ENCODE measurements at places on chromosomes 16 and 17.

GRCh38 chr16:84740596-84741116 is 40.9 kb downstream of the USP10 start:
- no peak for DNase-seq

DNA sequence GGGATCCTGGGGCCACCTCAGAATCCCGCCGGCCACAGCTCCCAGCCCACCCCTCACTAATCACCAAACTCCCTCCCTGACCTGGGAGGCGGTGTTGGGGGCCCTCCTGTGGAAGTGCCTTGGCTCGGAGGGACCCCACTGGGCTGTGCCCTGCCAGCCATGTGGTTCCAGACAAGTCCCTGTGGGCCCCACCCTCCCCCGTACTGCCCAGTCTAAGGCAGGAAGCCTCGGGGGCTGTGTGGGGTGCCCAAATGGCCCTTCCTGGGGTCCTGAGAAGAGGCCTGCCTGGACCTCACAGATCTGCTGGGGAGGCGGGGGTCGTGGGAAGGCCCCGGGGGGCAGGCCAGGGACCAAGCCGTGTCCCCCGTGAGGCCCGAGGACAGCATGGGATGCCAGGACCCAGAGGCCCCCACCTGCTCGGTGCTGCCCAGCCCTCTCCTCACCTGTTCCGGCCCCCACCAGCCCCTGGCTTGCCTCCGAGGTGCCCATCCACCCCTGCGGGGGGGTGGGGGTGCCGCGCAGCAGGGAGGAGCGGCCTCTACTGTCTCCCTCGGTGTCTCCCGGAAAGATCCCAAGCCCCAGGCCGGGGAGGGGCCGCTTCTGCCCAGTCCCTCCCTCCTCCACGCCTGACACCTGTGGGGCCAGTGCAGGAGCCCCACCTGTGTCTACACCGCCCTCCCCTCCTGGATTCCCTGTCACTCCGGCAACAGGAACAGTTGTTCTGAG is 9.3 kb upstream of the KREMEN2 start:
- DNase-seq, result no peak

GRCh38 chr17:56031636-56032035 is 121.6 kb upstream of the ANKFN1 start:
- DNase-seq, result no peak

GRCh38 chr17:8155231-8155995 is 3.2 kb upstream of the PER1 start:
- no peak for DNase-seq

GRCh38 chr16:46947900-46948547 is 25.4 kb downstream of the DNAJA2 start:
- DNase-seq, result no peak

DNA sequence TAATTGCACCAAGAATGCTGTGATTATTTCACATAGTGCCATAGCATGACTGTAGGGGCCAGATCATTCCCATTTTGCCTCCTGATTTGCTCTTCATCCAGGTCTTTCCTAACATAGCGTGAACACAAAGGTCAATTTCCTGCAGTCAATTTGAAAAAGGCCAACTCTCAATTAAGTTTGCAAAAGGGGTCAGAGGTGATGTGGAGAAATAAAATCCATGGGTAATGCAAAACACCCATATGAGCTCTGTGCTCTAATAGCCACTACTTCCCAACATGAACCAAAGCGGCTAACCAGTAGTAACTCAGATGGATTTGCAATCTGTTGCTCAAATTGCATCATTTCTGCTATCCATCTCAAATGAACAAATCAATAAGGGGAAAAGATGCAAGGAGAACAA is 275.5 kb upstream of the SOX9 start:
- DNase-seq, result no peak

GRCh38 chr17:57670769-57671569 is 74.1 kb downstream of the CCDC182 start:
- no peak for DNase-seq

DNA sequence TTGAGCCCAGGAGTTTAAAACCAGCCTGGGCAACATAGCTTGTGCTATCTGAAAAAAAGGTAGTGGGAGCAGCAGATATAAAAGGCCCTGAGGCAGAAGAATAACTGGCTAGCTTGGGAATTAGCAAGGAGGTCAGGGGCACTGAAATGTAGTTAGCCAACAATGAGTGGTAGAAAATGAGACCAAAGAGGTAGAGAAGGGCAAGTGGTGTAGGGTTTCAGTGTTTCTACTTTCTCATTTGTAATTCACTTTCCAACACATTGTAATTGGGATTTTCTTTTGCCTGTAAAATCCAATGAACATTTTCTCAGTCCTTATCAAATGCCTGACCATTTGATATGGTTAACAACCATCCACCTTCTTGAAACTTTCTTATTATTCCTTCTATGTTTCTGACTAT is 95.1 kb upstream of the CORO6 start:
- DNase-seq, result no peak

DNA sequence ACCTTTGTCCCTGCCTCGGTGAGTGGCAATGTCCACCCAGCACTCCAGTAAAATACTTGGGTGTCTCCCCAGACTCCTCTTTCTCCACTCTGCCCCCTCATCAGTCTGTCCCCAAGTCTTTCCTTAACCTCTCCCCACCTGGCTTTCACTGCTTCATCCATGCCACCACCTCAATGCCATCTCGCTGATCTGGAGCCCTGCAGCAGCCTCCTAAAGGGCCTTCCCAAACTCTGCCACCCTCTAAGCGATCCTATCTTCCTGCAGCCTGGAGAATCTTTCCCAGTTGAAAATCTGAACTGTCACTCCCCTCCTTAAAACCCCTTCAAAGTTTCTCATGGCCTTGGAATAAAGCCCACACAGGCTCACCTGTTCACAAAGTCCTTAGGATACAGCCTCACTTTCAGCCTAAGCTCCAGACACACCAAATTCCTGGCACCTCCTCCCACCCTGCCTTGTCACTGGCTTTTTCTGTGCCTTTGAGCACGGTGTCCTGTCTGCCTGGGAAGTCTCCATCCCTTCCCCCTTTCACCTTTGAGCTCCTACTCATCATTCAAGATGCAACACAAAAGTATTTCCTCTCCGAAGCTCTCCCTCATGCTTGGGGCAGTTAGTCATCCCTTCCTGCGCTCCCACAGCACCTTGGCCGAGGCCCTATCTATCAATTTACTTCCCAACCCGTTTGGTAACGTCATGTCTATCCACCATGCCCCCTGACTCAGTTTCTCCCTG is 2.8 kb downstream of the WNK4 start:
- DNase-seq, result no peak

DNA sequence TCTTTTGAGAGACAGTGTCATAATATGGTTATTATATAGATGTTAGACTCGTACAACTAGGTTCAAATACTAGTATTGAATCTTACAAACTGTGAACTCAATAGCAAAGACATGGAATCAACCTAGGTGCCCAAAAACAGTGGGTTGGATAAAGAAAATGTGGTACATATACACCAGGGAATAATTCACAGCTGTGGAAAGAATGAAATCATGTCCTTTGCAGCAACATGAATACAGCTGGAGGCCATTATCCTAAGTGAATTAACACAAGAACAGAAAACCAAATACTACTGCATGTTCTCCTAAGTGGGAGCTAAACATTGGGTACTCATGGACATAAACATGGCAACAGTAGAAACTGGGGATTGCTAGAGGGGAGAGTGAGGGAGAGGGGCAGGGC is 8.1 kb downstream of the PHKB start:
- no peak for DNase-seq

DNA sequence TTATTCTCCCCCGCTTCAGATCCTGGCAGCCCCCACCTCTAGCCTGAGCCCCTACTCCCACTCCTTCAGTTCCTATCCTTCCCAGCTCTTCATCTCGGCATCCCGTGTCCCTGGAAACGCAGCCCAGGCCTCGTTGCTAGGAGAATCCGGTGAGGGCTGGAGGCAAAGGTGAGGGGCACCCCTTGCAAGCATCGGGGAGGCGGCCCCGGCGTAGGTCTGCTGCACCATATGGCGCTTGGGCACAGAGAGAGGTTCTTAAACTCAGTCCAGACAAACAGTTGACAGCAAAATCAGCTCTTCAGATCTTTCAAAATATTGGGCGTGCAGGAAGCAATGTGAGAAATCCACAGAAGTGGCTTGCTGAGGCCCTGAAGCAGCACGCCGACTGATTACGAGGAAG is 15.0 kb downstream of the SLC38A8 start:
- DNase-seq, result no peak

DNA sequence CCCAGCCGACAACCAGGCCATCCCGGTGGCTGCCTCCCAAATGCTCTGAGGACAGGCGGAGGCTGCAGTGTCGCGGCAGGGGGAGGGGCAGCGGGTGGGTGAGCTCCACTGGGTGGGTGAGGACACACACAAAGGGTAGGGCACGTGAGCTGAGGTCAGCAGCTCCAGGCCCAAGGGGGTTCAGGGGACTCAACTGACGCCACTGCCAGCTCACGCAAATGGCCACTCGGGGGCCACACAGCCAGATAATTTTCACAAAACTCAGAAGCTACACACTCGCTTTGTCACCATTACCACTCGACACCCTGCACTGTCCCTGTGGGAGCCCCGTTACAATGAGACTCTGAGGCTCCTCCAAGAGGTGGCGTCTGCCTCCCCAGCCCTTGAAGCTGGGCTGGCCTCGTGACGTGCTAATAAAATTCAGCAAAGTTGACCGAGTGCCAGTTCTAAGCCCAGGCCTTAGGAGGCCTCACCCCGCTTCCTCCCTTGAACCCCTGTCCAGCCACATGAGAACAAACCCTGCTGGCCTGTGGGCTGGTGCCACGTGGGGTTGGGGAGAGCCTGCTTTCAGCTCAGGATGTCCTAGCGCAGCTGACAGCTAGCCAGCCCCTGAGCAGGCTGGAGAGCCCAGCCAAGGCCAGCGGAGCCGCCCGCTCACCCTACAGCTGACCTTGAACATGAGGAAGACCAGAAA is 56.9 kb downstream of the RMI2 start:
- no peak for DNase-seq

GRCh38 chr17:49618028-49618611 is 42.4 kb downstream of the NXPH3 start:
- no peak for DNase-seq

DNA sequence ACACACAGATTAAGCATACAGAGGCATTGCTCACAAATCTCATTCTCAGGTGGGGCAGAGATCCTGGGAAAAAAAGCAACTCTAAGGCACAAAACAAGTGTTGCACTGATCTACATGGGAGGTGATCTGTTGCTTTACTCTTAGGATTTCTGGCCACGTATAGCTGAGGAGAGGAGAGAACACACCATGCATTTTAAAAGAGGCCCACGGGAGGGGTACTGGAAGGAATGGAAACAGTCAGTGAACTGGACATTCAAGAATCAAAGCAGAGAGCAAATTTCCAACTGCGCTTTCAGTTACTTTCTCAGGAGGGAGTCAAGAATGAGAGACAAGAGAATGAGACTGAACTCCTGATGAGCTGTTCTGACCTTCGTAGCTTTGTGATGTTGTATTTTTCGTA is 1105.9 kb downstream of the CDH8 start:
- no peak for DNase-seq

DNA sequence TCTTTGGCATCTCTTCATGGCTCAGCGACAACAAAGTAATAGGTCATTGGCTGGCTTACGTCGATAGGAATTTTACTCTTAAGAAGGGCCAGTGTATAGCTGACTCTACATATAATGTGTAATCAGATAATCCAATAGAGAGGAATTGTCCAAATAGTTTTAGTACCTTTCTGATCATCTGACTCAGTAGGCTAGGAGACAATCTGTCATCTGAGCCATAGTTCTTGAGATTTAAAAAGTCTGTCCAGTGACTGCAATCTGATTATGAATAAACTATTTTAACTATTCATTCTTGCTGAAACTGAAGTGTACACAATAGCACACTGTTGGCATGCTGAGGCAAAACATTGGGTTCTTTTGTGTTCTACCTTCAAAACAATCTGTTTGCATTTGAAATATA is 21.4 kb upstream of the NOL11 start:
- no peak for DNase-seq

DNA sequence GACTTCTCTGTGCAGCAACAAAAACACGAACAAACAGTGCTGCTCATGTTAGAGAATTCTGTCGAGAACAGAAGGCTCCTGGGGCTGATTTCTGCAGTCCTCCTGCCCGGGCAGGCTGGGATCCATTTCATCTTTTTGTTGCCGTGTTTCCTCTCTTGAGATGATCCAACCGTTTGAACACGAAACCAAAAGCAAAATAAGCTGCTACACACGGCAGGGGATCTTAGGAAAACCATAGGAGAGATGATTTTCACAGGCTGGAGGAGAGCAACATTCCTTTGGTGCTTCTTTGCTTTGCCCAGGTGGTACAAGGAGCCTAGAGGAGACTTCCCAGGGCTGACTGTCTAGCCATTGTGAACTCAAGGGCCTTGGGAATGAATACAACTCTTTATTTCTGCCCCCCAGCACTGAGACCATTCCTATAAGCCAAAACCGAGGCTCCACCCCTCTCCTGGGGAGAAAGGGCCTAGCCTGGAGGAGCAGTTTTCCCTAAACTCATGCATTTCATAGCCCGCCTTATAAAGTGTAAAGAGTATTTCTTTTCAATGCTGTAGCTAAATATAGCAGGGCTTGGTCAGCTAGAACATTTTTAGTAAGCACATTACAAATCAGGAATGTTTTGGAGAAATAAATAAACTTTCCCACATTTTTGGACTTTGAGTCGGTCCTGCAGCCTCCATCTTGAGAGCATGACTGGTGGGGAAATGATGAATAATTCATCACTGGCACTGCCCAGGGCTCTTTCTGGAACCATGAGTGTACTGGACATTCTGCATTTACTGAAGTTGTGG is 7.7 kb downstream of the FOXL1 start:
- no peak for DNase-seq

DNA sequence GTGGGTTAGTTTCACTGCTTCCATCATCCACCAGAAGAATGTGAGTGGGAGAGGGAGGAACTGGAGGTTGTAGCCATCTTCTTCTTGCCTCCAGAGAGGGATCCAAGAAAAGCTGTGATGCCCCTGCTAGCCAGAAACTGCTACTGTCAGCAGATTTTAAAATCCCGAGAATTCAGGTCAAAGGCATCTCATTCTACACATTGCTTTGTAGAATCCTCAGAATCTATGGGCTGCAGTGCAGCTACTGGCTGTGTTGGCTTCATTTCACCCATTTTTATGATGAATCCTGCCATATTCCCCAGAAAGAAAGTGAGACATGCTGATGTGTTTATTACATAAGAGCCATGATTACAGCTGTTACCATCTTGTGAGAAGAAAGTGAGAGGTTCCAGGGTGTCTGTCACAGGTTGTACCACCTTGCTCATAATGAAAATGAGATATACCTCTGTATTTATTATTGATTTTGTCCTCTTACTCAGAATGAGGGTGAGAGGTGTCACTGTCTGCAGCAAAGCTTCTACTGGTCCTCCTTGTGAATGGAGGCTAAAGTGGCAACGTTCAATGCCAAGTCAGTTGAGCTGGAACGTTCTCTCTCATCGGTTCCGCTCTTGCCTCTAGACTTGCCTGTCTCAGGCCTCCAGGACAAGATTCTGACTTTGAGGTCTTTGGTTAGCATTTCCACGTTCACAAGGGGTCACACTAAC is 50.1 kb upstream of the MYH10 start:
- DNase-seq, result no peak

- DNase-seq, result no peak
Observed at GRCh38 chr17:17994271-17995069, 21.8 kb downstream of the DRC3 start.

DNA sequence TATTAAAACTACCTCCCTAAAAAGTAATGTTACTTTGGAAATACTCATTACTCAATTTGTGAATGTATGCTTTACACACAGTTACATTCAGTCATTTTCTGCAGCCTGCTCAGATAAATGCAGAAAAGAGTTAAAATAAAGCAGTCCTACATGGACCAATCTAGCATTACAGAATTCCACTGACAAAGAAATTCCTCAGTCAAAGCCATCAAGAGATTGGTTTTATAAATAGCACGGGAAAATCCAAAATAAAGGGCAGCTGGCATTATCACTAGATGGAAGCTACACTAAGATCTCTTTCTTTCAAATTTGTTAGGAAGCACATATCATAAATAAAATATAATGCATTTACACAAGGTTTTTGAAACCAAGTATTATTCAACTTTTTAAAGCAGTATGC is 58.3 kb downstream of the DUSP14 start:
- no peak for DNase-seq

Measured in GDM1 (cell line).